ENCODE measurements at places on chromosomes 11 and 22. TPM values are rescaled to one million over a fixed set of nuclear protein-coding genes. Genes with fewer than 3 reads are reported as not detected.

DNA sequence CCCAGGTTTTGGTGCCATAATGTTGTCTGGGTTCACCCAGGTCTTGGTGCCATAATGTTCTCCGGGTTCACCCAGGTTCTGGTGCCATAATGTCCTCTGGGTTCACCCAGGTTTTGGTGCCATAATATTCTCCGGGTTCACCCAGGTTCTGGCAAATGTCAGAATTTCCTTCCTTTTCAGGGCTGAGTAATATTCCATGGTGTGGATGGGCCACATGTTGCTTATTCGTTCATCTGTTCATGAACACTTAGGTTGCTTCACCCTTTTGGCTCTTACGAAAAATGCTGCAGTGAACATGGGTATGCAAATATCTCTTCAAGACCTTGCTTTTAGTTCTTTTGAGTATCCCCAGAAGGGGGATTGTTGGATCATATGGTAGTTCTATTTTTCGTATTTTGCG lies 15.1 kb upstream of the GRAMD4 start:
- H3K4me3 ChIP-seq = no peak overlapping the region
- no peaks in the 10 kb centered on the region for H3K36me3 ChIP-seq
- peaks cover 67% of the 10 kb centered on the region for H3K4me1 ChIP-seq
- no peak overlapping the region for H3K27ac ChIP-seq
- DNase-seq = no peak

DNA sequence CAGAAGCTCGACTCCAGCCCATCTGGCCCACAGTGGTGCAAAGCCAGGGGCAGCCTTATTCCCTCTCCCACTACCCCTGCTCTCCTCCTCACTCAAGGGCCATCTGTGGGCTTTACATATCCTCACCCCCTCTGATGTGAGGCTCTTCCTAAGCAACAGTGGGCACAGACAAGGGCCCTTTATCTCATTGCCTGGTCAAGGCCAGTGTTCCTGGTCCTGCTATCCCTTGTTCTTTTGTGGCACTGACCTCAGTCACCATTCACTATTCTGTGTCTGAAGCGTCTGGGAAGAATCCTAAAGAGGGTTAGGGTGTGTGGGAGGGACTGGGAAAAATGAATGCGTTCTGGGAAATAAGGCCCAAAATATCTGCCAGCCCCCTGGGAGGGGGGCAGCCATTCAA lies 7.3 kb downstream of the DNAL4 start:
- H3K4me3 ChIP-seq = no peak overlapping the region
- DNase-seq = no peak
- no peaks in the 10 kb centered on the region for H3K27me3 ChIP-seq
- H3K36me3 ChIP-seq = peaks cover 12% of the 10 kb centered on the region
- H3K27ac ChIP-seq = peak overlapping the region; percentile 93

Gene CTSW
- 0.49 TPM for total RNA-seq

- H3K4me1 ChIP-seq = no peaks in the 10 kb centered on the region
- H3K4me3 ChIP-seq = no peak overlapping the region
- H3K36me3 ChIP-seq = no peaks in the 10 kb centered on the region
- no peak overlapping the region for H3K27ac ChIP-seq
- H3K27me3 ChIP-seq = peaks cover 71% of the 10 kb centered on the region
Measured at GRCh38 chr22:37448516-37449127, 21.3 kb upstream of the ELFN2 start.

GRCh38 chr11:58926251-58926650 lies 13.0 kb upstream of the GLYATL1 start:
- DNase-seq = no peak
- H3K36me3 ChIP-seq = no peaks in the 10 kb centered on the region
- H3K27ac ChIP-seq = no peak overlapping the region
- H3K4me3 ChIP-seq = no peak overlapping the region

DNA sequence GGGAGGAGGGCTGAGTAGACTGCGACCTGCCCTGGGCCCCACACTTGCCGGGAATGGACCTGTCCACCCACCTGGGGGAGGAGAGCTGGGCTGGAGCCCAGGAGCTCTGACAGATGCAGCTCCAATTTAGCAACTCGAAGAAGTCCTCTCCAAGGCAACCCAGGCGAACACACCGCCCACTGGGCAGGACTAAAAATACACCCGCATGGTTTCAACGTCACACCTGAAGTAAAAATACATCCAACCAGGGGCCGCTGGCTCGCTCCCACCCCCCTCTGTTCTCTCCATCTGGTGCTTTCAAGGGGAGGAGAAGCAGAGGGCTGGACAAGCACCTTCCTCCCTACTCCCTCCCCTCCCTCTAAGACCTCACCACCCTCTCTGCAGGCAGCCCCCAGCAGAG lies 119.9 kb downstream of the FEZ1 start:
- DNase-seq = peak; percentile 78
- no peaks in the 10 kb centered on the region for H3K36me3 ChIP-seq
- H3K27me3 ChIP-seq = no peaks in the 10 kb centered on the region
- no peak overlapping the region for H3K4me3 ChIP-seq

GRCh38 chr11:34501949-34502348 lies 11.6 kb downstream of the ELF5 start:
- peaks cover 21% of the 10 kb centered on the region for H3K27me3 ChIP-seq
- no peak overlapping the region for H3K4me3 ChIP-seq
- no peak for DNase-seq
- no peaks in the 10 kb centered on the region for H3K36me3 ChIP-seq

GRCh38 chr11:123561431-123561800 lies 93.0 kb downstream of the SCN3B start:
- H3K27me3 ChIP-seq = no peaks in the 10 kb centered on the region
- H3K36me3 ChIP-seq = no peaks in the 10 kb centered on the region
- DNase-seq = no peak
- peak overlapping the region; percentile 75 for H3K27ac ChIP-seq
- H3K4me3 ChIP-seq = no peak overlapping the region

Gene ART5
- 1.4 TPM for total RNA-seq
